ENCODE measurements at places on chromosomes 12 and 14.

GRCh38 chr12:114767084-114767760, 83.2 kb upstream of the TBX3 start:
- no peak for DNase-seq

DNA sequence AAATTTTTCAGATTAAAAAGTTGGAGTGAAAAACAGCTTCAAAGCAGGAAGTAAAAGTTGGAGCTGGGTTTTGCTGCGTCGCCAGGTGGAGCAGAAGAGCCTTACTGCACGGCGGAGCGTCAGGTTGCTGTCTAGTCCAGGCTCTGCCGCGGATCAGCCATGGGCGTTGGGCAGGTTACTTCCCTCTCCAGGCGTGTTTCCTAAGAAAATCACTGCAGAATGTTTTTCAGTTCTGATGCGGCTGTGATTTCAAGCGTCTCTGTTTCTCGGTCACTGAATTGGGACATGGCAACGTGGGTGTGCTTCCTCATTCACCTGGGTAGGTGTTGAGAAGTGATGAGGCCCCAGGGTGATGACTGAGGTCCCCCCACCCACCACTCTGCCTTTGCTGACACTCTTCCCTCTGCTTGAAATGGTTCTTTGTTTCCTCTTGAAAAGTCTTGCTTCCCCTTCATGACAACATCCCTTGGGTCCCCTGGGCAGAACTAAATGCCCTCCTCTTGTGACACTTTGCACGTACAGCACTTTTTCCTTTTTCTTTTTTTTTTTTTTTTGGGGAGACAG, 7.6 kb downstream of the EVL start:
- peak; percentile 27 for DNase-seq

GRCh38 chr12:45732936-45733335, 3.4 kb downstream of the ARID2 start:
- no peak for DNase-seq

DNA sequence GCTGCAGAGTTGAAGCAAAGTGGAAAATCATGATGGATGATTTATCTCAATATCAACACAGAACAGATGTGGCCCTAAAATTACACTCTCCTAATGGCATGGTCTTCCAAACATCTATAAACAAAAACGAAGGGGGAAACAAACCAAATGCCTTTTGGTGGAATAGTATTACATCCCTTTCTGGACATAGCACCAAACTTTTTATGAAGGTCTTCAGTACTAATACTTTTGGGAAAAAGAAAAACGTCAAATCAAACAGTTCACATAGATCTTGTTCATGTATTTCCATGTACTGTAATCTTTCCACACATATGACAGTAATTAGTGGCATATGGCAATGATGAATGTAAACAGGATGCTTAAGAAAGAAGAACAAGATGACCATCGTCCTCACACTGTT, 22.9 kb upstream of the ANAPC7 start:
- no peak for DNase-seq

DNA sequence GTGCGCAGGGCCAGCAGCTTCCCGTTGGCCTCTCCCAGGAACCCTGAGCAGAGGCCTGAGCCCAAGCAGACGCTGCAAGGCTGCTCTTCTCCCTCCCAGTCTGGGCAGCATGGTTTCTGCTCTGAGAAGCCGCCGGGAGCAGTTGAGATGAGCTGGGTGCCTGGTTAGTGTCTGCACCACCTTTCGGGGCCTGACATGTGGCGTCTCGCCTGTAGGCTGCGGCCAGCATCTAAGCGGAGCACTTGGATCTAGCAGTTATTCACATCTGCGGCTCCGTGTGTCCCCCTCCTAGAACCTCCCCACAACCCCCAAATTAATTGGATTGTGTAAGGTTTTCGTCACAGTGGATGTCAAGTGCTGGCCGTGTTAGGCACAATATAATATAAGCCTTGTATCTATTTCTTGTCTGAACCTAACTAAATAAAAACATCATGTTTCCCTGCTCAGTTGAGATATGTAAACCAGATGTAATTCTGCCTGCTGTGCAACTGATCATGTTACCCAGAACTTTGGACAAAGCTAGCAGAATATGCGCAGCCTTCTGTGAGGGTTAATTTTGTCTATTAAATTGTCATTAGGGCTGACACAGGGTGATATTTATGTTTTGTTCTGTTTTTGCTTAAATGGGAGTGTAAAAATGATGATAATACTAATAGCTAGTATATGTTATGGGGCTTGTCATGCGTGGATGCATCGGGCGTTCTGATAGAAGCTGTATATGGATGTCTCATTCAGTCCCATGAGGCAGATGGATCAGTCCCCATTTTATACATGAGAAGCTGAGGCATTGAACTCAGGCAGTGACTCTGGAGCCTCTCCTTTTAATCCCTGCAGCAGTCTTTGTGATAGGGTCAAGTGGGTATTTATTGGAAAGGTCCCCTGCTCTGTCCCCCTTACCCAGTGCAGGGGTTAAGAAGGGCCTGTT, 45.8 kb downstream of the ELK3 start:
- no peak for DNase-seq

GRCh38 chr14:91009501-91010152, 50.8 kb downstream of the RPS6KA5 start:
- DNase-seq: peak; percentile 71

DNA sequence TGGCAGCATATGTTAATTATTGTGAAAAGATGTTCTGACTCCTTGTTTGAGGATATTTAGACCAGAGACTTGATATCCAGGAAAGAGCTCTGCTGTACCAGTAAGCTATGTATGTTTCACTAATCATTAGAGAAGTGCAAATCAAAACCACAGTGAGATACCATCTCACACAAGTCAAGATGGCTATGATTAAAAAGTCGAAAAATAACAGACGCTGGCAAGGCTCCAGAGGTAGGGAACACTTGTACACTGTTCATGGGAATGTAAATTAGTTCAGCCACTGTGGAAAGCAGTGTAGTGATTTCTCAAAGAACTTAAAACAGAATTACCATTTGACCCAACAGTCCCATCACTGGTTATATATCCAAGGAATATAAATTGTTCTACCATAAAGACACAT, 171.6 kb downstream of the DPY19L2 start:
- DNase-seq: no peak

- no peak for DNase-seq
Measured at GRCh38 chr14:32350020-32350419, 20.9 kb downstream of the AKAP6 start.

DNA sequence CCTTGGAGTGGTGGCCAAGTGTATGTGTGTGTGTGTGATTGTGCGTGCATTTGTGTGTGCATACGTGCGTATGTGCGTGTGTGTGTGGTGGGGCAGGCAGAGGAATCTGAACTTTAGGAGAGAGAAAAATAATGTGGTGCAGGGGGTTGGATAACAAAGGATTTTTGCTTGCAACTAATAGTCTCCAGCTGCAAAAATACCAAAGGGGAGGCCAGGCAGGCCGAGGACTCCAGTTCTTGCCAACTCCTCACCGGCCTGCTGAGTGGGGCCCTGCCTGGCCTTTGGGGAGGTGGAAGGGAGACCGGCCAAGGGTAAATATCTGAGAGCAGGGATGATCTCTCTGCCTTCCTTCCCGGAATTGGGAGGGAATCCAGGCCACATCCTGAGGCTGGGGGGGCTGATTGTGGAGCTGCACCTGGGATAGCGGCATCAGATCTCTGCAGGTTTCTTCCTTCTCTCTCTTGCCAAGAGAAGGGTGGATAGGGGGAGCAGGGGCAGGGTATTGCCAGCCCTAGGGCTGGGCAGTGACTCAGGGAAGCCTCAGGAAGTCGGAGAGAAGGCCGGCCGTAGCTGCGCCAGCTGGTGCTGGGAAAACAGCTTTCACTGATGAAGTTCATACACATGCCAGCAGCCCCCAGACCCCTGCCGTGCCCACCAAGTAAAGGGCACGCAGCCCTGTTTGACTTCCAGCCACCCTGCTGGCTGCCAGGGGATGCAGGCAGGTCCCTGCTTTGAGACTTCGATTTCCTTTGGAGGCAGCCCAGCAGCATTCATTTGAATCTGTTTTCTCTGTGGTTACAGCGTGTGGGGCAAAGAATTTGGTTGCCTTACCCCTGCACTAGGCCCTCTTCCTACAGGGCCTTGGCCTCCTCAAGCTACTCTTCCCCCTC, 4.6 kb upstream of the LRP1-AS start:
- DNase-seq: no peak

GRCh38 chr12:53336181-53336681, at the start of gene SP7:
TSS of gene SP7 (minus strand) at chr12:53336354. CDS start at chr12:53335646, 708 bp downstream.
- peak; percentile 23 for DNase-seq

- no peak for DNase-seq
Measured at GRCh38 chr14:34912182-34912581, 37.0 kb upstream of the BAZ1A start.

DNA sequence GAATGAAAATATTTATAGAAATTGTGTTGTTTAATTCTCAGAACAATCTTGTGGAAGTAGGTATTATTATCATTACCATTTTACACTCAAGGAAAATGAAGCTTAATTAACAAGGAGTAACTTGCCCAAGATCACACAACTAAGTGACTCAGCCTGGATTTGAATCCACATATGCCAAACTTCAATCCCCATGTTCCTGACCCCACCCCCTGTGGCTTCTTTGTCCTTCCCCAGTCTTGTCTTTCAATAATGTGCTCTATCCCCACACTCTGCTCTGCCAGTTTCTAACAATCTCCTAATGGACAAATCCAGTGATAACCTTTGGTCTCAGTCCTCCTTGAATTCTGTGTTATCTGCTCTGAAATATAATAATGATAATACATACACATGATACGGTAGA, 355.2 kb downstream of the BMP4 start:
- DNase-seq: no peak

DNA sequence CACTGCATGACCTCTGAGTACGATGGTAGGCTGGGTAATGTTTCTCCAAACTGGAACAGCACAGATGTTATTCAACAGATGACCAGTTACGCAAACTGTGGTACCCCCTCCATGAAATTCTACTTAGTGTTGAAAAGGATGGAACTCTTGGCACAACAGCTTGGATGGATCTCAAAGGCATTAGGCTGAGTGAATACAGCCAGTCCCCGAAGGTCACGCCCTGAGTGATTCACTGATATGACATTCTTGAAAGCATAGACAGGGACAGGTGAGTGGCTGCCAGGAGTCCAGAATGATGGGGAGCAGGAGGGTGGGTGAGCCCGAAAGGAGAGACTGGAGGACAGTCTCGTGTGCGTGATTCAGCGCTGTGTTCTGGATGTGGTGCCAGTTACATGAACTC, 187.5 kb upstream of the TMEM132C start:
- DNase-seq: no peak

GRCh38 chr12:59007620-59008019, 87.3 kb upstream of the LRIG3 start:
- no peak for DNase-seq

DNA sequence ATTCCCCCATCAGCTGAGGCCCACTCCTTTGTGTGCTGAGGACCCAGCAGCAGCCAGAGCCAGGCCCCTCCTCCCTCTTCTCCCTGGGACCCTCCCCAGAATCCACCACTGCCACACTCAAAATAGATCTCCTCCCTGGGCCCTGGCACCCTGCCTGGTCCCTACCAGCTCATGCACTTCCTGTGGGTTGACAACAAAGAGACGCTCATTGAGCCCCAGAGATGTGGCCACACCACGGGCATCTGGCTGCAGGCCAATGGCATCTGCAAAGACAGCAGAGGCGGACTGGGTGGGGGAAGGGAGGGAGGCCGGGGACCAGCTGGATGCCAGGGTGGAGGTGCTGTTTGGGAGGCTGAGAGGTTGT, 16.0 kb upstream of the ENDOU start:
- DNase-seq: no peak

DNA sequence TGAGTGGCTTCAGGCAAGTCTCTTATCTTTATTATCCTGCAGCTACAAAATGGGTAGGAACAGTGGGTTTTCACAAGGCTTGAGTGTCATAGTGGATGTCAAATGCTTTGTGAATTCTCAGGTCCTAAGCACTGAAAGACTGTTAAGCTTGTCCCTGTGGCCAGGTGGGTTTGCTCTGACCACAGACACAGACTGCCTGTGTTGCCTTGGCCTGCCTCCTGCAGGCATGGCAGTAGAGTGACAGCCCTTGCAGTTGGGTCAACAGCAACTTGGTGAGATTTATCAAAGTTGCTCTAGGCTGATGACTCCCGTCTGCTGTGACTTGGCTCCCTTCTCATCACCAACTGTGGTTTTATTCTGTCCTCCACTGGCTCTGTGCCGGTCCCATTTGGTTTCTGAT, 520.0 kb upstream of the CCDC196 start:
- no peak for DNase-seq

- DNase-seq: no peak
Measured at GRCh38 chr12:50066402-50066801, 9.0 kb downstream of the ASIC1 start.

DNA sequence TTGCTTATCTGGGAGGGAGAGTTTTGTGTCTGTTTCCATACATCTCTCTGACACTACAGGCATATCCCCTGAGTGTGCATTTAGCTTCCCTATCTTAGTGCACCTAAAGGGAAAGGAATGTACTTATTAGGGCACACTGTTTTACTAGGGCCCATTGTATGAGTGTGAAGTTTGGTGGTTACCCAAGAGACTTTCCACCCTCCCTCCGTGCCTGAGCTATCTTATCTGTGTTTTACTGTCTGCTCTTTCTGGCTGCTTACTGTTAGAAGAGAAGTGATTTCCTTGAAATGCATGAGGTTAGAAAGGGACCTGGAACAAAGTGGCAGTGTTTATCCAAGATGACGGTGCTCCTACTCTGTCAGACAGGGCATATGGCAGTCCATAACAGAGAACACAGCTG, 8.5 kb upstream of the SVOP start:
- DNase-seq: no peak

- no peak for DNase-seq
Measured at GRCh38 chr12:59320112-59320511, 275.7 kb upstream of the SLC16A7 start.

- DNase-seq: no peak
Measured at GRCh38 chr12:24270464-24270863, 321.0 kb upstream of the SOX5 start.

- DNase-seq: no peak
Measured at GRCh38 chr14:34449819-34450541, 12.1 kb downstream of the SPTSSA start.

- no peak for DNase-seq
Measured at GRCh38 chr14:73237786-73238423, 599 bp downstream of the PAPLN start.

DNA sequence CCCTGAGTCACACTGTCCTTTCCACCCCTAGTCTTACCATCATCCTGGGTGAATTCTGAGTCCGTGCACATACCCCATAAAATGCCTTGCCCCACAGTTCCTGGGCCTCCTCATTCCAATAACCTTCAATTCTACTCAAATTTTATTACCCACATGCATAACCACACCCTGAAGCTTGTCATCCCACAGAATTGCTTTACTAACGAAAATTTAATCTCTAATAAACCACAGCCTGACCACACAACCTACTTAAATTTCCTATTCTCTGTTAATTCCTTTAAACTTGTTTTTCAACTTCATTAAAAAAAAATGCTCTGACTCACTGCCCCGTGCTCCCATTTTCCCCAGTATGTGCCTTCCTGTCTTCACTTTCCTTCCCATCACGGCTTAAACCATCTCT, 205.9 kb downstream of the PHLDA1 start:
- DNase-seq: no peak

GRCh38 chr12:57518176-57518919, 2.0 kb downstream of the DDIT3 start:
- DNase-seq: no peak

GRCh38 chr12:129670256-129670920, 233.4 kb downstream of the TMEM132D start:
- no peak for DNase-seq

Measured in memory B cell (primary cell).